ENCODE measurements at places on chromosomes 3 and 15.

DNA sequence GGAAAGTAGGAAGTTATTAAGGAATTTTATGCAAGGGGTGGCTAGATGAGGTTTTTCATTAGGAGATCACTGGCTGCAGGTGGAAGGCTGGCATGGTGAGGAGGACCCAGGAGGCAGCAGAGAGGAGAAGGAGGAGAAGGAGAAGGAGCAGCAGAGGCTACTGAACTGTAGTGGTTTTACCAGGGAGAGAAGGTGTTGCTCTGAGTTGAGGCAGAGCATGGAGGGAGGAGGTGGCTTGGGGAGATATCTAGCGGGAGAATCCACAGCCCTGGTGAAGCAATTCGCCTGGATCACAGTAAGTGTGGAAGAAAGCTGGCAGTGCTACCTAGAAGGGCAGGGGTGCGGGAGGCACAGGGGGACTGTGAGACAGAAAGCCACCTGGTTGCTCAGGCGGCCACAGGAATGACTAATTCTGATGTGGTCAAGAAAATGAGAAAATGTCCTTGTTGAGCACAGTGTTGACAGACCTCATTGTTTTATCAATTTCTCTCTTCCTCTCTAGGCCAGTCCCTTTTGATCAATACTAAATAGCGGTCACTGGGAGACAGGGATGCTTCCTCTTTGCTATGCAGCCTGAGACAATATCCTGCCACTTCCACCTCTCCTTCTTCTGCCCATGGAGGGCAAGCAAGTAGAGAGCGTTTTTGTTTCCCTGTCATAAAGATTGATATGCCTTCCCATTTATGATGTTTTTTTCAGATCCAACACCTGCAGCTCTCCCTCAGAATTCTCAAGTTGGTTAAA lies 94.6 kb downstream of the EEFSEC start:
- DNase-seq: no peak

DNA sequence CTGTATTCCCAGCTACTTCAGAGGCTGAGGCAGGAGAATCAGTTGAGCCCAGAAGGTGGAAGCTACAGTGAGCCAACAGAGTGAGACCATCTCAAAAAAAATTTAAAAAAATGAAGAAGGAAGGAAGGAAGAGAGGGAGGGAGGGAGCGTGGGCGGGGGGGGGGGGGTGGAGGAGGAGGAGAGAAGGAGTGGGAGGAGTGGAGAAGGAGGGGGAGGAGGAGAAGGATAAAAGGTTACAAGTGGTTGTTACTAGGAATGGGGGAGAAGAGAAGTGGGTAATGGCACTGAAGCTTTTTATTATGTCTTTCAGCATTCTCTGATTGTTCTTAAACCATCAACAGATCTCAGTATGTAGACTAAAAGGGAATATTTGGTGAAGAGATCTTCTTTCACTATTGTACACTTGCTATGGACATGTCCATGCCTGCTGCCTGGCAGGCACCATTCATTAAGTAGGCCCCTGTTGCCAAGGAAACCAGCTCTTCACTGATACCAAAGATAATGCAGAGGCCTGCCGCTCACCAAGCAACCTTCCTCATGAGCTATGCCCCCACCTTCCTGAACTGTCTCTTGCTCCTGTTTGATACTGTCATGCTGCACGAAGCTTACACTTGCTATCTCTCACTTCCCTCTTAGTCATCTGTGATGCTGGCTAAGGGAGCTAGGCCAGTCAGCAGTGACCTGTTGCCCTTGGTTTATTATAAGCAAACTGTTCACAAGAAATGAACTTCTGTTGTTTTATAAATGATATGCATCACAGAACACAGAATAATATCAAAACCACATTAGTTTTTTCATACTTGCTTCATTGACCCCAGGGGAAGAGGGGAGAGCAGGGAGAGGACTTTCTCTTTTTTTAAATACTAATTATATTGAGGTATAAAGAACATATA lies 23.1 kb downstream of the EPM2AIP1 start:
- no peak for DNase-seq

DNA sequence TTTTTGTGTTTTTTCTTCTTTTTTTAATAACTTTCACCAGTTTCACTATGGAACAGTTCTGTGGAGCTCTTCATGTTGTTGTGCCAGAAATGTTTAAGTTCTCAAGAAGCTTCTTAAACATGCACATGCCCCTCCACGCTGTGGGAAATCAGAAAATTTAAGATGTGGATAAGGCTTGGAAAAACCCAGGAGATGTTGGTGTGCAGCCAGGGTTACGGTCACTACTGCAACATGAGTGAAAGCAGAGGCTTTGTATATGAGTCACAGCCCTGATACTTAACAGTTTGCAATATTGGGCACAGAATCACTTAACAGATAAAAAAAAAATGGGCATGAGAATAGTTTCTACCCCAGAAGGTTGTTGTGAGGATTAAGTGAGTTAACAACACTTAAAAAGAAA lies 399.9 kb downstream of the LRTM1 start:
- DNase-seq: no peak

DNA sequence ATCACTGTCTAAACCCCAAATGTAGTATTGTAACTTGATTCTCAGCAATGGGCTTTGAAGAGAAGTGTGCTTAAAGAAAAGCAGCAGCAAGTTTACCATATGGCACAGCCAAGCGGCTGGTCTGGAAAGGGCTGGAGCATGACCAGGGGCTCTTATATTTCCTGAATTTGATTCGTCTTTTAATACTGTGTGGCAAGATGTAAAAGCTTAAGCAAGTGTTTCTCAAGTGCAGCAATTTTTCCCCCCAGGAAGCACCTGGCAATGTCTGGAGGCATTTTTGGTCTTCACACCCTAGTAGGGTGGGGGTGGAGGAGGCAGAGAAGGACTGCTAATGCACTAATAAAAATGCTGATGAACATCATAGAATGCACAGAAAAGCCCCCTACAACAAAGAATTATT lies 397.9 kb downstream of the NTRK3 start:
- no peak for DNase-seq

DNA sequence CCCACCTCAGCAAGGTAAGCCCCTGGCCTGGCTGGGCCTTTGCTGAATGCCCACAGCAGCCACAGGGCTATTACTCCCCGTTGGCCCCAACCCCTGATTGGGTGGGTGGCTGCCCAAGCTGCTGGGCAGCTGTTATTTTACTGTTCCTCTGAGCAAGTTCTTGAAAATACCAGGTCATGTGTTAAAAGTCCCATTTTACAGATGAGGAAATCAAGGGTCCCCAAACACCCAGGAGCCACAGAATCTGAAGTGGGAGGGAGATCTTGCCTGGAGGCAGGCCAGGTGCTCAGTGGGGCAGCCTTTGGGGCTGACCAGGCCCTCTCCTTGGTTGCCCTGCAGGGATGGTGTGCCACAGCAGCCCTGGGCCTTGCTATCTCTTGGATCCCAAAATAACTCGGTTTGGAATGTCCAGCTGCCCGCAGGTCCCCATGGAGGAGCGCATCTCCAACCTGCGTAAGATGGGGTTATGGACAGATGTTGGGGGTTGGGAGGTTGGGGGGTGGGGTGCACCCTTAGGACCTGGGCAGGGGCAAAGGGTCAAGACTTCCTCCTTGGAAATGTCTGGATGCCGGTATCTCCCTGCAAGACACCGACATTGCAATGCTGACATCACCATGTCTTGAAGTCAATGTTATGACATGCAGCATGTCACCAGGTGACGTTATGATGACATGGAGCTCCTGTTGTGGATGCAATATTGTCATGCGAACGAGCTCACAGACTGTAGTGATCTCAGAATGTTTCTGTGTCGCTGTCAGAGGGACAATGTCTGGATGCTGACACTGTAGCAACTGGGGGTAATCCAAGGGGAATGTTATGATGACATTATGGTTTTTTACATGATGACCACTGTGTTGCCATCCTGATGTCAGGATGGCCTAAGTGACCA lies 13.3 kb upstream of the CSPG4 start:
- DNase-seq: no peak

GRCh38 chr3:165640970-165641369 lies 196.3 kb downstream of the BCHE start:
- DNase-seq: no peak

DNA sequence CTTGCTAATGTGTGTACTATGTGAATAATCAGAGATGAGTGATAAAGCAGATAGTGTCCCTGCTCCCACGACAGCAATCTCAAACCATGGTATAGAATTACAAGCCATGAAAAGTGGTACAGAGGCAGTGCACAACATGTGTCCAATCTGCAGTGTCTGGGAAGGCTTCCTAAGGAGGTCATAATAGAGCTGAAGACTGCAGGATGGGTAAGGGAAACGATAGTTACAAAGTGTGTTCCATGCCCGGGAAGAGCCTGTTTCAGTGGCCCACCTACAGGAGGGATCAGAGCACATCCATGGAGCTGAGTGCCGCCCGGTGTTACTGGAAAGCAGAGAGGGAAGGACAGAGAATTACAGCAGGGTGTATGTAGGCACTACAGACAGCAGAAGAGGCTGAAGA lies 48.9 kb downstream of the PAK2 start:
- no peak for DNase-seq

GRCh38 chr3:165644331-165644730 lies 192.9 kb downstream of the BCHE start:
- DNase-seq: no peak

- DNase-seq: no peak
These were observed 42.0 kb upstream of the SCAANT1 start for GRCh38 chr3:63954182-63954581.

DNA sequence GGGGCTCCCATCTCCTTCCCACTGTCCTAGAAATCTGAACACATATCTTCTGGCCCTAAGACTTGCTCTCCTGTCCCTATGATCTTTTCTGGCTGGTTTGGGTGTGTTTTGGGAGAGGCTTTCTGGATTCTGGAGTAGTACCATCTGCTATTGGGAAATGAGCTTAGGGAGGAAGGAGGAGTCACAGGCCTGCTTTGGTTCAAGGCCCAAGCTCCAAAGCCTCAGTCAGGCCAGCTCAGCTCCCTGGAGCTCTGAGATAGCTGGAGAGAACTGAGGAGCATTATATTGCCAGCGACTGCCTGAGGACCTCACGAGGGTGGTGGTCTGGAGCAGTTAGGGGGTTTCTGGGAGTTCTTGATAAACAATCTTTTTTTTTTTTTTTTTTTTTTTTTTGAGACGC lies 18.7 kb downstream of the RASGRF1 start:
- DNase-seq: no peak

DNA sequence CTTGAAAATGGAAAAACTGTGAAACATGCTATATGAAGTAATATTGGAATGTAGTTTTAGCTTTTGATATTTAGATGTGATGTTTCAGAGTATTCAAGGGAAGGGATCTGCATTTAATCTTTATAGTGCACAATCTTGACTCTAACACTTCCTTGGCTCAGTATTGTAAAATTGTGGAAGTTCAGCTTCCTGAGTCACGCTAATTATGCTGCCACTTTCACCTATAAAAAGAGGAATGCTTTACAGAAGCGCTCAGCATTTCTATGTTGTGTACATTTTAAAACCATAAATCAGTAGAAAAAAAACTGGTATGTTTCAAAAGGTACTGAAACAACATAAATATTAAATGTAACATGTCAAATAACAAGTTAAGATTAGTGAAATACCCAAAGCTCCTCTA lies 32.6 kb downstream of the SERPINI2 start:
- DNase-seq: no peak

DNA sequence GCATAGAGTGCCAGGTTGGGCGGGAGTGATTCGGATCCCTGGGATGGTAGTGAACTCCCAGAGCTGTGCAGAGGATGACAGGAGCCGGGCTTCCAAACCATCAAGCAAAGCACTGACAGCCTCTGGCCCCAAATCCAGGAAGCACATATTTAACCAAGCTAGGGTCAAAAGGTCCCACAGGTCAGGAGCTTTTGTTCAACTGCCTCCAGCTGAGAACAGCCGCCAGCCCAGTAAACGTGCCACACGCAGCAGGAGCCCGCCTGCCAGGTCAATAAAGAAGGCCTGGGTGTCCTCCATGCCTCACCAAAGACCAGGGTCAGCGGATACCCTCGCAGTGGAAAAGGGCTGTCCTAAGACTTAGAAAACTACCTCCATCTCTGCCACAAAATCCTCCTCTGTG lies 184.7 kb upstream of the LINGO1 start:
- no peak for DNase-seq
